ENCODE measurements at places on chromosomes 7 and 10.

GRCh38 chr10:86651631-86652331 is 2.6 kb upstream of the OPN4 start:
- peak; percentile 2 for DNase-seq

DNA sequence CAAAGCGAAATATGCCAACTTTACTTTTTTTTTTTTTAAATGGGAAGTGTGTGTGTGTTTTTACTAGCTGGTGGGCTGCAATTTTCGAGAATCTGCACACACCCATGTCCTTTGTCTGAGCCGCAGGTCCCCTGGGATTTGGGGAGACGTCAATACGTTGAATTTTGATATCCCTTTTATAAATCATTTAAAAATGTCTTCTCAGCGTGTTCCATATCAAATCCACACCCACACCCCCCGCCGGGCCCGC is 404 bp upstream of the FMC1 start:
- no peak for DNase-seq

DNA sequence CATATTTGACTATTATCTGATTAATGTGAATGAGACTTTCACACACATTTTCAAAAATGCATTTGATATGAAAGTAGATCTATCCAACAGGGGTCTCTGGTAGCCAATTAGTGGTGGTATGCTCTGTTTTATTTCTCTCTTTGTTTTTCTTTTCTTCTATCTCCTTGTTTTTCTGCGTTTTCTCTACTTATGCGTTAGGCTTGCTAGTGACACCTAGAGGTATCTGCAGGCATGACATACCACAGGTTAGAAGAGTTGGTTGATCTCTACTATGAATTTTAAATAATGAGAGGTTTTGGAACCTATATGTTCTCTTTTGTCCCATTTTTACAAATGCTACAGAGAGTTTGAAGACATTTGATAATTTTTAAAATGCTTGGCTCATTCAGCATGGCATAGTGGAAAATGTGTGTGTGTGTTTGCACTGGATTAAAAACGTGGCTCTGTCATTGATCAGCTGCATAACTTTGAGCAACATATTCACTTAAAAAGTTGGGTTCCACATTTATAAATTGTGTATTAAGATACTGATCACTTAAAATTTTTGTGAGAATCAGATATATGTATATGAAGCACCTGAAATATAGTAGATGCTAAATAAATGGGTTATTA is 28.1 kb upstream of the PLXDC2 start:
- DNase-seq = no peak

GRCh38 chr10:122845783-122846332 is at the start of gene CUZD1:
Gene CUZD1, minus strand, starts transcription at chr10:122845857. Its CDS starts 14 bp downstream, at chr10:122845843.
- DNase-seq = no peak

DNA sequence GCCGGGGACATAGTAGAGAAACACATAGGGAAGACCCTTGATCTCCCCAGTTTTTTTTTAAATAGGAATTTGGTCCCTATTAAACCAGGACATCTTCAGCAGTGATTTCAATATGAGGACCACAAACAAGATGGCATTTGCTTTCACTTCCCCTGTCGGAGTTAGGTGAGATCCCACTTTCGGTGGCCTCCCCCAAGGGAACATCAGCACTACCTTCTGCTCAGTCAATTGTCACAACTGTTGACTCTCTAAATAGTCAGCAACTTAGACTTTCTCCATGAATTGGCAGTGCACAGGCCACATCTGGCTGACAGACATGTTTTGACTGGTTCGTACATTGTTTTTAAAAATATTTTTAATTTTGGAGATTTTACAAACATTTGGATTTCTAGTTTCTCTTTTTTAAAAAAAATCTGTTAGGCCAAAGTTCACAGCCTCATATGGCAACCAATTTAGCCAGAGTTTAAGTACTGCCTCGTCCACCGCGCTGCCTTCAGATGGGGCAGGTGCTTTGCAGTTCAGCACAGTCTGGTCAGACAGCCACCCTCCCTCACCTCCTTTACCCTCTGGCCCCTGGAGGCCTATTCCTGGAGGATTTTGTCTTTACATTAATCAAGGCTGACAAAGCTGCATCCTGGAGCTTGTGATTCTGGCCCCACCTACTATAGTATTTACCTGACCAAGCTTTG is 139.2 kb upstream of the PRR15 start:
- DNase-seq = no peak

- DNase-seq = no peak
Measured at GRCh38 chr10:112810711-112811151, 139.3 kb upstream of the TCF7L2 start.

GRCh38 chr7:75991531-75992082 is 2.8 kb downstream of the TMEM120A start:
- no peak for DNase-seq

All from activated gamma-delta T cell treated with Interleukin-2 at 50 U/mL for 16 hours (primary cell).